Stomach (tissue), 19 donors: ENCODE measurements at places on chromosomes 11 and 22. TPM values are rescaled to one million over a fixed set of nuclear protein-coding genes. Genes with fewer than 3 reads are reported as not detected.

Gene VSTM5
- total RNA-seq = not detected

Gene BACE1-AS
- 4.0 TPM for total RNA-seq

Gene ZNF280B
- under 0.01 TPM for total RNA-seq

Gene MRGPRX4
- total RNA-seq = not detected

Gene SMC1B
- not detected for total RNA-seq
